ENCODE measurements at places on chromosomes 16 and 17. TPM values are rescaled to one million over a fixed set of nuclear protein-coding genes. Genes with fewer than 3 reads are reported as not detected.

TP53TG3 gene
- total RNA-seq = not detected

TOP2A gene
- total RNA-seq = 199 TPM

LPCAT2 gene
- 4.7 TPM for total RNA-seq

POLG2 gene
- 29.6 TPM for total RNA-seq

SKAP1 gene
- total RNA-seq = 60.5 TPM

CDH5 gene
- not detected for total RNA-seq

FOXC2 gene
- total RNA-seq = not detected

PIK3R6 gene
- total RNA-seq = 9.8 TPM

NATD1 gene
- total RNA-seq = 1.4 TPM

HSPB9 gene
- total RNA-seq = not detected

MVP gene
- 130 TPM for total RNA-seq

All from activated T-helper 2 cell treated with anti-CD3 and anti-CD28 coated beads, Interferon-gamma antibody, Interleukin-2, Interleukin-4, amounts not matched to agents 10 μg/mL and 5 μg/mL and 100 μg/mL, durations not matched to agents 14 hours and 24 hours and 36 hours (primary cell).